ENCODE measurements at places on chromosomes 2 and 18.

GRCh38 chr18:30135938-30136337 is 906.6 kb downstream of the DSC3 start:
- no peak for DNase-seq

DNA sequence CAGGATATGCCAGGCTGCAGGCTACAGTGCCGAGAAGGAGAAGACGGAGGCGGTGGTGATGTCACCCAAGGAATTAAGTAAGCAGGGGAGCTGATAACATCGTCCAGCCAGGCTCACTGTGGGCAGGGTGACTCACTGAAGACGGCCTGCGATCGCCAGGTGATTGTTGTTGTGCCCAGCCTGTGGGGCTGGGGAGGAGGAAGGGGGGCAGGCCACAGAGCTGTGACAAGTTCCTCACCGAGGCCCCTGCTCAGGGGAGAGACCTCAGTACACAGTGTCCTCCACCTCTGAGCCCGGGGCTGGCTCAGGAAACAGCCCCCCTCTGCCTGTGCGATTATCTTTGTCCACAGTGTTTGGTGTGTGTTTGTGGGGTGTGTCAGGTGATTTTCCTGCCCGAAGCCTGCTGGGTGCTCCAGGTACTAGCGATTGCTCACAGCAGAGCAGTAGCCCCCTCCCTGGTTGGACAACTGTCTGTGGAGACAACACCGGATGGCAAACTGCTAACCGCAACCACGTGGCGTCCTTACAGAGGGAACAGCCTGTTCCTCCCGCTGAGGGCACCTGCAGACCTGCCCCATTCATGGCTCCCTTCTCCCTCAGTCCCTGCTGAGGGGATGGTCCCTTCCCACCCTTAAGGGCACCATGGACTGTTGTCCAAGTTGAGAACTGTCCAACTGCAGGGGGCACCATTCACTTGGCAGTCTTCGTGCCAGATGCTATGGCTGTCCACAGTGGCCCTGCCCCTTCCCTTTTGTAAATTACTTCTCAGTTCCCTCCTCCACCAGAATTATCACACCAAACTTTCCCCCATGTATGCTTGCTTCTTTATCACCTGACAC is 95.1 kb downstream of the ZFP36L2 start:
- no peak for DNase-seq

DNA sequence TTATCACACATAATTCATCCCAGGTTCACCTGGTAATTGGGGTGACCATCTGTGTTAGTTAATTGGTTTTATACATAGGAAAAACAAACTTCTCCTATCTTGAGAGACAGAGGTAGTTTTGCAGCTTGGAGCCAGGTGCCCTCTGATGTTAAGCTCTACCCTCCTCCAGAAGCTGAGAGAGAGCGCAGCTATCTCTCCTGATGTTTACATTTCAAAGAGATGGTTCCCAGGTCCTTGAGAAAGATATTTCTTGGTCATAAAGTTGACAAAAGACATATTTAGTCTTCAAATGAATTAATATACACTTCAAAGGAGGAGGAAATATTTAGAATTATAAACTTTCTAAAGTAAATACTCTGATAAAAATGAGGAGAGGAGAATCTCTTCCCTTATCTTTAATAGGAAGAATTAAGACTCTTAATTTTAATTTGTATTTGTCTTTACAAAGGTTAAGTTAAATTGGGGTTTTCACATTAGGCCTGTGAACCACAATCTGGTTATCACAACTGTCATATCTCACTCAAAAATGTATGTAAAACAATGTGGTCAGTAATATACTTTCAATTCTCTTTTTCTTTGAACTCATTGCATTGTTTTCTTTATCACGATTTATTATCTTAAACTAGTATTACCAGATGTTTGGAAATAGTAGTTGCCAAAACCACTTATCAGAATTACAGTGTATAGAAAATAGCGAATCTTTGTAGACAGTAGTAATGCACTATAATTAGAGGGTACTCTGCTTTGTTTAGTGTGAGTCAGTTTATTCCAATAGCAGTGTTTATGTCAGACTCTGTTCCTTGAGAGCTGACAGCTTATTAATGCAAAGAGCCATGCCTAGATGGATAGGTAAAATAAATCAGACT is 26.8 kb downstream of the SERPINB4 start:
- DNase-seq, result no peak

DNA sequence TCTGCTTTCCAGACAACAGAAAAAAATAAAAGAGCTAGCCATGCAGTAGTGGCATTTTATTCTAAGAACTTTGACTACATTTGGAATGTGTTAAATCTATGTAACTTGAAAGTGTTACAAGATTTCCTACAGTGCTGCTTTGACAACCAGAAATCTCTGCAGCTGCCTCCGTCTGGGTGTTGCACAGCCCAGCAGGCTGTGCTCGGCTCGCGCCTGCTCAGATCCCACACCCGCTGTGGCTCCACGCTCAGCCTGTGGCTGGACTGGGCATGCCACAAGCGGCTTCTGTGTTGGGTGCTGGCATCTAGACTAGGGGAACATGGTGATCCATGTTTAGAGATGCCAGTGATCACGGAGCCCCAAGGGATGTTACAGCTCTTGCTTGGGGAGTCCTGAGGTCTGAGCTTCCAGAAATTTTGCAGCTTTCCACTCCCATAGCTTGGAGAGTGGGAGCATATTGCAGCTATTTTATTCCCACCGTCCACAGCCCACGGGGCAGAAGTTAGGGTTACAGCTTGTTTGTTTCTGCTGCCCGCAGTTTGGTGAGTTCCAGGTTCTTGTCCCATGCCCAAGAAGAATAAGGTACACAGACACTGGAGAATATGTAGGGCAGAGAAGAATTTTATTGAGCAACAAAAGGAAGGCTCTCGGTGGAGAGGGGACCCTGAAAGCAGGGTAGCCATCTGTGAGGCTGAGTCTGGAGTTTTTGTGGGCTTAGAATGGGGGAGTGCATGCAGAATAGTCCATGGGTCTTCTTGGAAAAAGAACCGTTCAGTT is 44.1 kb downstream of the FAM171B start:
- no peak for DNase-seq

- DNase-seq, result no peak
Measured at GRCh38 chr2:201471732-201472393, 20.3 kb downstream of the STRADB start.

DNA sequence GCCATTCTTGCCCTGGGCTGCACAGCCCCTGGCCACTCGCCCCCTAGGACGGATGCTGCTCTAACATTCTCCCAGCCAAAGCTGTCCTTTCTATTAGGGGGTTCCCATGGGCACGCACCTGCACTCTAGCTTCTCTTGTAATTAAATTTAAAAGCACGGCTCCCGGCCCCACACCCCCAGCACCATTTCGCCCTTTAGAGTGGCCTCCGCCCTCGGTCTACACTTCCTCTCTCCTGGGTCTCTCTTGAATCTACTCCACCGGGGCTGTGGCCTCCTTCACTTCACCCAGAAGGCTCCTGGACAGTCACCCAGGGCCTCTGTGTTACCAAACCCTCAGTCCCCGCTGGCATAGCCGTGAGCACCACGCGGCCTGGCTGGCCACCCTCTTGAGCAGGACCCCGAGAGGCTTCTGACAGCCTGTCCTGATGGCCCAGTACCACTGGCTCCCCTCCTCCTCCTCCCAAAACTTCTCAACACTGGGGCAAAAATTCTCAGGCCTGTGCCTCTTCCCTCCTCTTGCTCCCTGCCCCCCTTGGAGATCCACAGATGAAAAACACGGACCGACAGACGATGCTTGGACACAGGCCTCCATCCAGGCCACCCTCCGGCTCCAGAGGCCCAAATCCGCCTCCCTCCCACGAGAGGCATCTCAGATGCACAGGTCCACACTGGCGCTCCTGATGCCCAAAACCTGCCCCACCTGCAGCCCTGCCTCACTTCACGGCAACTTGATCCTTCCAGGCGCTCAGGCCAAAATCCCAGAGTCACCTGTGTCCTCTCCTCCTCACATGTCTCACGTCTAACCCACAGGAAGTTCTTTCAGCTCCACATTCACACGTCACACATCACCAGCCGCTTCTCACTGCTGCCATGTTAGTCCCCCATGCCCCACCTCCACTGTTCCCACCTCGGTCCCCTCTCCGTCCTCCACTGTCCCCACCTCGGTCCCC is 6.9 kb upstream of the RAB17 start:
- no peak for DNase-seq

DNA sequence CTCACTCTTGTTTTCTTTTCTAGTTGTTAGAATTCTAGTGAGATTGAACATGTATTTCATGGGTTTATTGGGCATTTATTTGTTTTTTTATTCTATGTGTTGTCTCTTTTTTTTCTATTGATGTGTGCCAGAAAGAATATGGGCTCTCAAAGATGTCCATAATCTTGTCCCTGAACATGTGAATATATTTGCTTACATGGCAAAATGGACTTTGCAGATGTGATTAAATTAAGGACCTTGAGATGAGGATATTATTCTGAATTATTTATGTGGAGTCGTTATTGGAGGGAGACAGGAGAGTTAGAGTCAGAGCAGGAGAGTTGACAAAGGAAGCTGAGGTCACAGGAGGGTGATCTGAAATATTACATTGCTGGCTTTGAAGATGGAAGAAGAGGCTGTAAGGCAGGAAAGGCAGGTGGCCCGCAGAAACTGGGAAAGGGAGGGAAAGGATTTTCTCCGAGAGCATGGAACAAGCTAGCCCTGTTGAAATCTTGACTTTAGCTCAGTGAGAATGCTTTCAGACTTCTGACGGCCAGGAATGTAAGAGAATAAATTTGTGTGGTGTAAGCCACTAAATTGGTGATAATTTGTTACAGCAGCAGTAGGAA is 82.8 kb downstream of the NABP1 start:
- no peak for DNase-seq

DNA sequence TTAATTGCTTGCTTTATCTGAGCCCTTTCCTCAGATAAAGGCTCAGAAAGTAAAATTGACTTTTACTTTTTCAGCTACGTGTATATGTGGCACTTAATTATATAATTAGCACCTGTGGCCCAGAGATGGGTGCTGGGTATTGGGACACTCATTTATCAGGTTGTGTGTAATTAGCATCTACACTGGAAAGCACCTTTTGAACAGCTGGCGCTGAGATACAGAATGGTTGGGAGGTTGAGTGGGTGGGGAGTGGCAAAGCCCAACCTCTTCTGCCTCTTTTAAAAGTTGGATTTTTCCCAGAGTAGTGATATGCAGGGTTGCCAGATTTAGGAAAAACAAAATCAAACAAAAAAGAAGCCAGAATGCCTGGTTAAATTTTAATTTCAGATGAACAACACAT is 23.9 kb downstream of the SPTBN1 start:
- no peak for DNase-seq

GRCh38 chr2:26887151-26887550 is 39.2 kb downstream of the DPYSL5 start:
- DNase-seq, result no peak

DNA sequence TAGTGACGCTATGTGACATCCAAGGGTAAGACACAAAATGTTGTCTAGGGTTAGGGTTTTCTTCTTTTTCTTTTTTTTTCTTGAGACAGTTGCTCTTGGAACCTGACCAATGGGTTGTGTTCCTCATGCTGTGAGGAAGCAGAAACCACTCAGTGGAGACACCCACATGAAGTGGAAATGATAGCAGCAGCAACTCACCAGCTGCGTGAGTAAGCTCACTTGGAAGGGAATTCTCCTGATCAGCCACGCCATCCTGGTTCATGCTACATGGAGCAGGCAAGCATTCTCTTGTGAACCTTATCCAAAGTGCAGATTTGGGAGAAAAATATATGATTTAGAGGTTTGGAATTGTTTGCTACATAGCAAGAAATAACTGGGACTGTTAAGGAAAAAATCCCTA is 863.7 kb downstream of the EPHA4 start:
- DNase-seq, result no peak

- no peak for DNase-seq
Measured at GRCh38 chr2:240689975-240690374, 1.7 kb upstream of the AQP12A start.

Data from iPS DF 19.7 (cell line).